H4 (cell line): ENCODE measurements at places on chromosomes 2 and 18.

DNA sequence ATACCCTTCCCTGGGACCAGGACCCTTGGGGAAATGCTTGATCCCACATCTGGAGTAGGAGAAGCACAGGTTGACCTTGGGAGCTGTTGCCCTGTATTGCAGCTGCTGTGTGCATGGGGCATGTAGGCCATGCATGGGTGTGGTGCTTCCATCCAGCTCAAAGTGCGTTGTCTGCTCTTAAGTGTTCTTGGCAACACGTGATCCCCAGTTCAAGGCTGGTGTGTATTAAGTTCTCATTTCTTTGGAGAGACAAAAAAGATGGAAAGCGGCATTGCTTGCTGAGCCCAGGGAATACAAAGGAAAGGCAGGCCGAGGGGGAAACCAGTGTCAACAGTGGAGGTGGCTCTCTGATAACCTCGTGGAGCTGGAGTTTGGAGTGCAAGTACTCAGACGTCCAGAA is 110.7 kb downstream of the RTP5 start:
- no peak for DNase-seq

GRCh38 chr18:76353046-76353445 is 142.0 kb downstream of the ZNF516 start:
- no peak for DNase-seq

GRCh38 chr2:176109192-176109901 is 2.3 kb downstream of the HOXD11 start:
- DNase-seq, result no peak

GRCh38 chr2:67689186-67689585 is 292.1 kb downstream of the ETAA1 start:
- DNase-seq, result no peak

DNA sequence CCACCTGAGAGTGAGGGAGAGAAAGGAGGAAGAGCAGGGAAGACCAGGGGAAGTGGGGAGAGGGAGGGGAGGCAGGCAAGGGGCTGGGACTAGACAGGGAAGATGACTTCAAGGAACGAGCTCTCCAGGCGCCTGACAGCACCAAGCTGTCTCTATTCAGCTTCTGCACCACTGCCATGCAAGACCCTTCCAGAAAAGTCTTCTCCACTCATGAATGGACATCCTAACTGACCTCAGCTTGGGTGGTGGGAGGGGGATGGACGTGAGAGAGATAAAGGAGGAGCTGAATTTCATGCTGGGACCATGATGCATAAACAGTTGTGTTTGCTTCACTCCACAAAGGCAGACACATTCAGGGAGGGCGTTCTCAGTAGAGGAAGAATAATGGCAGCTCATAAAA is 206.4 kb upstream of the ARL4C start:
- no peak for DNase-seq

DNA sequence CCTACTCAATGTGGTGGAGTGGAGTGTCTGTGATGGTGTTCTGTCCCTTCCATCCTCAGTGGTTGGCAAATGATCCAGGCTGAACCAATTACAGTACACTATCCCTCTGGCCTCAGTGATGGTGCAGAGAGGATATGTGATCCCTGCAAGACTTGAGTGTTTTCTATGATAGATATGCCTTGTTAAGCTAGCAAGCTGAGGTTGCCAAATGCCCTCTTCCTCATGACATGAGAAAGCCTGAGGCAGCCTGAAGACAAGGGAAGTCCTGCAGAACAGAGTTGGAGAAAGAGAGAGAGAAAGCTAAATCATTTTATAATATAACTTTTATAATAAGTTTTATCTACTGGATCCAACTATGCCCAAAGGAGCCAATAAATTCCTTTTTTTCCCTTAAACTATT is 41.6 kb upstream of the GORASP2 start:
- no peak for DNase-seq
